Upper lobe of left lung (tissue), 6 donors: ENCODE measurements at places on chromosomes 2 and 18. TPM values are rescaled to one million over a fixed set of nuclear protein-coding genes. Genes with fewer than 3 reads are reported as not detected.

The BCL2 gene
- total RNA-seq, result 8.4 TPM

The RNU2-63P gene
- total RNA-seq, result not detected

The SERPINB12 gene
- total RNA-seq, result not detected

The SCN9A gene
- total RNA-seq, result 10.3 TPM

The COL3A1 gene
- 113 TPM for total RNA-seq

The CFAP210 gene
- 14.7 TPM for total RNA-seq

The C1GALT1C1L gene
- total RNA-seq, result not detected

The NT5C1B gene
- total RNA-seq, result not detected

The XIRP2 gene
- 0.89 TPM for total RNA-seq

The PJVK gene
- total RNA-seq, result 2.1 TPM

The MTA3 gene
- 20.5 TPM for total RNA-seq

The FRZB gene
- total RNA-seq, result 5.7 TPM

- H3K4me3 ChIP-seq, result no peak overlapping the region
- no peaks in the 10 kb centered on the region for H3K4me1 ChIP-seq
These were observed 122.3 kb downstream of the MEMO1 start for GRCh38 chr2:31888550-31888949.

- H3K4me3 ChIP-seq, result no peak overlapping the region
- DNase-seq, result no peak
- no peaks in the 10 kb centered on the region for H3K27me3 ChIP-seq
- H3K36me3 ChIP-seq, result no peaks in the 10 kb centered on the region
- peaks cover 12% of the 10 kb centered on the region for H3K4me1 ChIP-seq
- no peak overlapping the region for H3K27ac ChIP-seq
These were observed 168.4 kb downstream of the ZFP36L2 start for GRCh38 chr2:43057742-43058725.

DNA sequence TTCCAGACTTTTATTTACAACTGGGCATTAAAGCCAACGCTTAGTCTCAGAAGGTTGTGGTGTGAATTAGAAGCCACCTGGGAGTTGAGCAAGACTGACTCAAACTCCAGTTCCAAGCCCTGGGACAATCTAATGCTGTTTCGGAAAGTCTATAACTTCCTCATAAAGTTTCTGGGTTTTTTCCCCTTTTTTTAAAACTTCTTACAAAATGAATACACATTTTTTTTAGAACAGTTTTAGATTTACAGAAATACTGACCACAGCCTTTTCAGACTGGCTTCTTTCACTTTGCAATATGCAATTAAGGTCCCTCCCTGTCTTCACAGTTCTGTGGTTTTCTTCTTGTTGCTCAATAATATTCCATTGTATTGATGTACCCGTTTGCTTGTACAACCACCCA is 115.9 kb upstream of the TWIST2 start:
- no peaks in the 10 kb centered on the region for H3K4me1 ChIP-seq
- H3K36me3 ChIP-seq, result no peaks in the 10 kb centered on the region
- H3K27me3 ChIP-seq, result no peaks in the 10 kb centered on the region
- H3K27ac ChIP-seq, result no peak overlapping the region

DNA sequence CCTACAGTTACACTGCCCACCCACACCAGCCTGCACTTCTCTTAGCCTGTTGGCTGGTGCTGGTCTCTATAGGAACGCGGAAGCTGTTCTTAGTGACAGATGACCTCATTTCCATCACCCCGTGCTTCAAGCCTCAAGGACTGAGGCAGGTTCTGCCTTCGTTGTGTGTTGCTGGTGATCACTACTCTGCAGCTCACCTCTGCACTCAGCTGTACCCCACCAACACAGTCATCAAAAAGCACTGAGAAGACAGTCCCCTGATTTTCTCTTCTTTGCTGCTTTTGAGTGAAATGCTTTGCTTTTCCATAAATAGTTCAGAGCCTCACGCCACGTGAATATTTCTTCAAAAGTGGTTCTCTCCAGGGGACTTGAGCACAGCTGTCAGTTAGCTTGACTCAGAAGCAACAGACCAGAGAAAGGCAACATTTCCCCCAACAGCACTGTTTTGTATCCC is 225.7 kb upstream of the CCDC150 start:
- H3K4me3 ChIP-seq, result no peak overlapping the region
- DNase-seq, result no peak
- H3K4me1 ChIP-seq, result no peaks in the 10 kb centered on the region
- H3K27ac ChIP-seq, result no peak overlapping the region
- H3K27me3 ChIP-seq, result no peaks in the 10 kb centered on the region

- H3K27me3 ChIP-seq, result no peaks in the 10 kb centered on the region
- no peak overlapping the region for H3K4me3 ChIP-seq
- peaks cover 9% of the 10 kb centered on the region for H3K4me1 ChIP-seq
- no peaks in the 10 kb centered on the region for H3K36me3 ChIP-seq
- no peak overlapping the region for H3K27ac ChIP-seq
- no peak for DNase-seq
These were observed 6.4 kb downstream of the CDC42EP3 start for GRCh38 chr2:37665043-37665442.

GRCh38 chr2:168694866-168695265 is 107.6 kb upstream of the NOSTRIN start:
- DNase-seq, result no peak
- H3K27ac ChIP-seq, result no peak overlapping the region
- H3K4me1 ChIP-seq, result no peaks in the 10 kb centered on the region

DNA sequence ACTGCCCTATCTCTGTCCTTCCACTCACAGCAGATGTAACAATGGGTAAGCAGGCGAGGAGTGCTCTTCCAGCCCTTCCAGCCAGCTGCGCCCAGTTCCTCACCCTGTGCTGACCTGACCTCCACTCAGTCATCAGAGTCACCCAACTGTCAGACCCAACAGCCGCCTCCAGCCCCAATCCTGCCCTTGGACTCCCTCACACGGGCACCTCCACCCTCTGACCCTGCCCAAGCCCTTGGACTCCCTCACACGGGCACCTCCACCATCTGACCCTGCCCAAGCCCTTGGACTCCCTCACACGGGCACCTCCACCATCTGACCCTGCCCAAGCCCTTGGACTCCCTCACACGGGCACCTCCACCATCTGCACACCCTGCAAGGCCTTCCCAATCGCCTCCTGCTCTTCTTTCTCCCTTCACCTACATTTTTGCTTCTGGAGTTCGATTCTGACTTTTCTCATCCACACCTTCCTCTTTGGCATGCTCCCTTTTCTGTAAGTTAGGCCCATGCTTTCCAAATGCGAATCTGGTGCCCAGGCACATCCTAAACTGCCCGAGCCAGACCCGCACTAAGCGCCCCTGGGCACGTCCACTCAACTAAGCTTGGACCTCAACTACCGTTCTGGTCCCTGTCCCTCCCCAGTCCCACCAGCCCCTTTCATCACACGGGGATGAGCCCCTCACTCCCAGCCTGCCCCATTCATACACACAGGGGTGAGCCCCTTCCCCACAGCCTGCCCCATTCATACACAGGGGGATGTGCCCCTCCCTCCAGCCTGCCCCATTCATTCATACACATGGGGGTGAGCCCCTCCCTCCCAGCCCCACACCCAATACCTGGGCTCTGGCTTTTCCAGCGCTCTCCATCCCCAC is 15.9 kb downstream of the EIPR1 start:
- no peaks in the 10 kb centered on the region for H3K4me1 ChIP-seq
- H3K27me3 ChIP-seq, result no peaks in the 10 kb centered on the region

- H3K4me3 ChIP-seq, result no peak overlapping the region
- H3K27ac ChIP-seq, result no peak overlapping the region
- H3K4me1 ChIP-seq, result peaks cover 6% of the 10 kb centered on the region
- DNase-seq, result no peak
- no peaks in the 10 kb centered on the region for H3K27me3 ChIP-seq
- no peaks in the 10 kb centered on the region for H3K36me3 ChIP-seq
These were observed 200.3 kb downstream of the SNTG2 start for GRCh38 chr2:1150724-1151511.

DNA sequence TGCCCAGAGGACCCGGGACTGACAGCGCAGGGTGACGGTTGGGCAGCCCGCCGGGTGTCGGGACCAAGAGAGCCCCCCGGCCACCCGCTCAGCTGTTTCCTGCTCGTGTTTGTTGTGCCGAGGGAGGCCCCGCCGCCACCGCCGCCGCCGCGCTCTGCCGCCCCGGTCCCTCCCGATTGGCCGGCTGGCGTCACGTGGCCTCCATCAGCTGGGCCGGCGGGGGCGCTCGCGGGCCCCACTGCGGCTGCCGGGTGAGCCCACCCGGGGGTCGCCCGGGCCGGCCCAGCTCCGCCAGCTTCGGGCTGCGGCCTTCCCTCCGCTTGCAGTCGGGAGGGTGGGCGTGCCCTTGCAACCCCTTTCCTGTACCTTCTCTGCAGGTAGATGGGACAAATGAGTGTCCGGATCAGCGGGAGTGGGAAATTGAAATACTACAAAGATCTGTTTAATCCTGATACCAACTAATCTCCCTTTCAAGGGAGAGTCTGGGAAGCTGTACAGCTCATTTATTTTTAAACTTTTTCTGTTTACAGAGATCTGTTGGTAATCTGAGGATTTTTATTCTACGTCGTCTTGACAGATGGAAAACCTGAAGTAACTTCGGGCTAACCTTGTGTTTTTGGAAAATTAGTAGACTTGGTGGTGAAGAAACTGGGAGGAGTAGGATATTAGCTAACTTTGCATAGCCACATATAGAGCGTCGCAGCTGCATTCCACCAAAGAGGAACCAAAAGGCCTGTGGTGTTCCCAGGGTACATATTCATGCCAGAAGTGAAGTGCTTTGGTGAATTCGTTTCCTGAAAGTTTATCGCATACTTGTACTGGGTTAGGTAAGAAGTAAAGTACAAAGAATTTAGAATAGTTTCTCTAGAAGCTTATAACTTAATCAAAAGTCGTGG is 1.2 kb downstream of the YPEL5 start:
- peak overlapping the region; percentile 76 for H3K4me3 ChIP-seq
- peaks cover 38% of the 10 kb centered on the region for H3K4me1 ChIP-seq

DNA sequence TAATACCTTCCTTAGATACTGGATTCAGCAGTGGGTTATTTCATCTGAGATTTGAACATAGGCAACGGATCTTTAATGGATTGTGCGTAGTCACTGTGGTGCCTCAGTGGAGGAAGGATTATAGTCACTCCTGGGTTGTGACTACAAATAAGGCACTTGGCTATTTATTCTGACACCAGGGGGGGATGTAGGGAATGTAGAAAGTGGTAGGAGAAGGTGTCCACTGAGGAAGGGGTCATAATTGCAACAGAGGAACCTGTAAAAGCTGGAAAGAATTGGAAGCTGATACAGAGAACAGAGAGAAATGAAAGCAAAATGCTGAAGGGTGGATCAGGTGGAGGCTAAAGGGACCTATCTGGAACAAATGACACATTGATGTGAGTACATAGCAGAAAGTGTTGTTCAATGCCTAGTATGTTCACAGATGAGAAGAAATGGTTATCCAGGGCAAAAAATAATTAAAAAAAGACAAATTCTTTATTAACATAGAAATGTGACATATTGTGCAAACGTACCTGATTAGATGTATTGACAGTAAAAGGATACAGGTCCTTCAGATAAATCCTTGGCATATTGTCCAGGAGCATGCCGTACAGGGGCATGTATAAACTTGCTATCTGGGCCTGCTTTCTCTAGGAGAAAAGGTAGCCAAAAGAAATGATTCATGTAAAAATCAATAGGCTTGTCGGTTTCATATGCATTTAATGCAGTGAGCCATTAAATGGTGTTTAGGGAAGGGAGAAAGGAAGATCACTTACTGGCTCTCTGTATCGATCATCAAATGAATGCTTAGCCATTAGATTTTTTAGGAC is 91.2 kb upstream of the CCDC195 start:
- H3K27me3 ChIP-seq, result no peaks in the 10 kb centered on the region
- no peak overlapping the region for H3K27ac ChIP-seq
- H3K36me3 ChIP-seq, result no peaks in the 10 kb centered on the region
- no peak for DNase-seq
- no peak overlapping the region for H3K4me3 ChIP-seq
- no peaks in the 10 kb centered on the region for H3K4me1 ChIP-seq

DNA sequence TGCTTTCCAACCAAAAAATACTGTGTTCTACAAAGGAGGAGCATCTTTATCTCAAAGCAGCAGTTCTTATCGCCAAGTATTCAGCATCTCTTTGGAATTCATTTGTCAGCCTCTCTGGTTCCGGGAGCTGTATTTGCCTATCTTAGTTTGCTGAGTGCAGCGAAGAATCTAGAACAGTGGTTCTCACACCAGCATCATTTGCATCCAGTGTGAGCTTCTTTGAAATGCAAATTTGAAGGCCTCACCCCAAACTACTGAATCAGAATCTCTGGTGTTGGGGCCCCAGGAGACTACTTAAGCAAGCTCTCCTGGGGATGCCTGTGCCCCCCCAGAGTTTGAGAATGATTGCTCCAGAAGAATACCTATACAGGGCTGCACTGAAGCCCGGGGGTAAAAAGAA is 1.5 kb upstream of the PTPN2 start:
- DNase-seq, result no peak
- no peak overlapping the region for H3K27ac ChIP-seq
- no peaks in the 10 kb centered on the region for H3K36me3 ChIP-seq
- H3K27me3 ChIP-seq, result no peaks in the 10 kb centered on the region
- no peak overlapping the region for H3K4me3 ChIP-seq

- no peak overlapping the region for H3K27ac ChIP-seq
- H3K4me3 ChIP-seq, result no peak overlapping the region
- H3K27me3 ChIP-seq, result no peaks in the 10 kb centered on the region
- no peaks in the 10 kb centered on the region for H3K36me3 ChIP-seq
- DNase-seq, result no peak
These were observed 37.7 kb downstream of the NETO1 start for GRCh38 chr18:72830109-72830508.

- no peaks in the 10 kb centered on the region for H3K27me3 ChIP-seq
- no peak overlapping the region for H3K27ac ChIP-seq
- H3K4me1 ChIP-seq, result no peaks in the 10 kb centered on the region
These were observed 43.5 kb downstream of the ATP8B1 start for GRCh38 chr18:57759650-57760049.

GRCh38 chr18:36211612-36212065 is 24.3 kb downstream of the MOCOS start:
- no peak overlapping the region for H3K27ac ChIP-seq
- no peaks in the 10 kb centered on the region for H3K36me3 ChIP-seq
- no peaks in the 10 kb centered on the region for H3K4me1 ChIP-seq
- H3K4me3 ChIP-seq, result no peak overlapping the region

GRCh38 chr2:30764021-30764800 is 43.0 kb downstream of the CAPN13 start:
- H3K27me3 ChIP-seq, result no peaks in the 10 kb centered on the region
- peak; percentile 11 for DNase-seq
- H3K36me3 ChIP-seq, result no peaks in the 10 kb centered on the region
- no peaks in the 10 kb centered on the region for H3K4me1 ChIP-seq
